Nephron progenitor cell (in vitro differentiated cells): ENCODE measurements at places on chromosomes 7 and 10.

- no peak for DNase-seq
These were observed 140.4 kb upstream of the NPY start for GRCh38 chr7:24143547-24143946.

DNA sequence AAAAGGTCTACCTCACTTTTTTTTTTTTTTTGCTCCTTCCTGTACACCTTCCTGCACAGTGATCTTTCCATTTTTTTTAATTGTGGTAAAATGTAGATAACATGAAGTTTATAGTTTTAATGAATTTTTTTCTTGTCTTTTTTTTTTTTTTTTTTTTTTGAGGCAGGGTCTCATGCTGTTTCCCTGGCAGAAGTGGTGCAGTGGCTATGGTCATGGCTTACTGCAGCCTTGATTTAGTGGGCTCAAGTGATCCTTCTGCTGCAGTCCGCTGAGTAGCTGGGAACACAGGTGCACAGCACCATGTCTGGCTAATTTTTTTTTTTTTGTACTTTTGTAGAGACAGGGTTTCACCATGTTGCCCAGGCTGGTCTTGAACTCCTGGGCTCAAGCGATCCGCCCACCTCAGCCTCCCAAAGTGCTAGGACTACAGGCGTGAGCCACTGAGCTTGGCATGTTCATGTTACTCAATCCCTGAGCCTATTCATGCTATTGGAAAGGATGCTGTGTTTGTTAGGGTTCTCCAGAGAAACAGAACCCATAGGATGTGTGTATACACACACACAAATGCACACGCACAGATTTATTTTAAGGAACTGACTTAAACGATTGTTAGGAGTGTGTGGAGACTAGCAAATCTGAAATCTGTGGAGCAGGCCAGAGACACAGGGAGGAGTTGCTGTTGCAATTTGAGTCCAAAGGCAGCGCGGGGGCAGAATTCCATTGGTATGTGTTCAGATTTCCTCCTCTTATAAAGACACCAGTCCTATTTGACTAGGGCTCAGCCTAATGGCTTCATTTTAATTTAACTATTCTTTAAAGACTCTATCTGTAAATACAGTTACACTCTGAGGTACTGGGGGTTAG, 29.1 kb downstream of the GALNT11 start:
- no peak for DNase-seq

DNA sequence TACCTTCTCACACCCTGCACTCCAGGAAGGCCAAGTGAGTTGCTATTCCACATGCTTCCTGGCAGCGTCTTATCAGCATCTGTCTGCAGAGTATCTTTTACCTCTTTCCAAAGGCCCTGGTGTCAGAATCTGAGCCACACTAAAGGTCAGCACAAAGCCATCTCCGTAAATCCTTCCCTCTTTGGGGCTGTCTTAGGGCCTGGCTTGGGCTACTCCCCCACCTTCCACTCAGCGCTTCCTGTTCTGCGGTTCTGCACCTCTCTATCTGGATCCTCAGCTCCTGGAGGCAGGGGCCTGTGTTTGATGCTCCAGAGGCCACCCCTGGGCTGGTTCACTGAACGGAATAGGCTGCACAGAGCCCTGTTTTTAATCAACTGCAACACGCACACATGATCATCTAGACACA, 334.8 kb upstream of the GALNT17 start:
- peak; percentile 30 for DNase-seq

DNA sequence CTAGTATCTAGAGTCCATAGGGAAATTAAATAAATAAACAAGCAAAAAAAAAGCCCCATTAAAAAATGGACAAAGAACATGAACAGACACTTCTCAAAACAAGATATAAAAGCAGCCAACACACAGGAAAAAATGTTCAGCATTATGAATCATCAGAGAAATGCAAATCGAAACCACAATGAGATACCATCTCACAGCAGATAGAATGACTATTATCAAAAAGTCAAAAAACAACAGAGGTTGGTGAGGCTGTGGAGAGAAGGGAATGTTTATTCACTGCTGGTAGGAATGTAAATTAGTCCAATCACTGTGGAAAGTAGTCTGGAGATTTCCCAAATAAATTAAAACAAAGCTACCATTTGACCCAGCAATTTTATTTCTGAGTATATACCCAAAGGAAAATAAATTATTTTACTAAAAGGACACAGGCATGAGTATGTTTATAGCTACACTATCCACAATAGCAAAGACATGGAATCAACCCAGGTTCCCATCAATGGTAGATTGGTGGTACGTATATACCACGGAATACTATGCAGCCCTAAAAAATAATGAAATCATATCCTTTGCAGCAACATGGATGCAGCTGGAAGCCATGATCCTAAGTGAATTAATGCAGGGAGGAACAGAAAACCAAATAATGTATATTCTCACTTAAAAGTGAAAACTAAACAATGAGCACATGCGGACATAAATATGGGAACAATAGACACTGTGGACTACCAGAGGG, 366.5 kb upstream of the SEMA3C start:
- DNase-seq, result no peak

DNA sequence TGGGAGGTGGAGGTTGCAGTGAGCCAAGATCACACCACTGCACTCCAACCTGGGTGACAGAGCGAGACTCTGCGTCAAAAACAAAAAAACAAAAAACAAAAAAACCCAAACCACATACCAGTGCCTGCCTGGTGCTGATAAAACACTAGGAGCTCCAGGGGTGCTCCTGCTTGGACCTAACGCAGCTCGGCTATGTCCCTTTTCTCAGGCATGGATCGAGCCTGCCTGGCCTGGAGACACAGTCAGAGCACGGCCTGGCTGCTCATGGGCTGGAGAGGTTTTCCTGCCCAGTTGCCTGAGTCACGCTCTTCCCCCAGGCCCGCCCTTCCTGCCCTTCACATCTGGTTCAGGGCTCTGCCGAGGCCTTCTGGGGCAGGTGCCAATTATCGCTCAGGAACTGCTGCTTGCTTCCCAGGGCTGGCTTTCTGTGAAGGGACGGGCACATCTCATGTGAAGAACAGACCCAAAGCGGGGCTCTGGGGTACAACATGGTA, 12.6 kb upstream of the NPFFR1 start:
- DNase-seq, result no peak

- DNase-seq, result no peak
These were observed 9.3 kb upstream of the ZNF438 start for GRCh38 chr10:31041011-31041410.

DNA sequence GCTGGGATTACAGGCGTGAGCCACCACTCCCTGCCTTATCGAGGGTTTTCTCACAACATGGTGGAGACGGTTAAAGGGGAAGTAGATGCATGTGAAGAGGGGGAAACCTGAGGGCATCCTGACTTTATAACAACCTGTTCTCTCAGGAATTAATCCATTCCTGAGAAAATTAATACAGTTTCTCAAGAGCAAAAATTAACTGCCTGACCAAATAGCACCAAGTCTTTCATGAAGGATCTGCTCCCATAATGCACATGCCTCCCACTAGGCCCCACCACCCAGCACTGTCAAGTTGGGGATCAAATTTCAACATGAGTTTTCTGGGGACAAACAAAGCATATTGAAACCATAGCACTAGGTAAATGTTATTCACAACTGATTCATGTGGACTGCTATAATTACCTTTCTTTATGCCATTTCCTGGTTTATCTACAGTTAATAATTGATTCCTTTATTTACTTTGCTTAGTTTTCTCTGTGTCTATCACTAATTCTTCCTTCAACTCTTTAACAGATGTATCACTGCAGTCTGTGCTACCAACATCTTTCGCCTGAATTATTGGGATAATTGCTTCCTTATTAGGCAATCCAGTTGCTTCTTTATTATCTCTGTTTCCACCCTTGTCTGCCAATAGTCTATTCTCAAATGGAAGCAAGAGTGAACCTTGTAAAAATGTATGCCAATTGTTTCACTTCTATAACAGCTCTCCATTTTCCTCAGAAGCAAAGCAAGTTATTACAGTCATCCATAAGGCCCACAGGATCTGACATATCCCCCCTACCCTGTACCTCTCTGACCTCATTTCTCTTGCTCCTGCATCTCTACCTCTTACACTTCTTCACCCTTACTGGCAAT, 12.9 kb upstream of the MICU1 start:
- no peak for DNase-seq

- DNase-seq, result no peak
These were observed 402.6 kb downstream of the AUTS2 start for GRCh38 chr7:70000737-70001348.

- DNase-seq, result peak; percentile 12
These were observed 134.2 kb downstream of the PTN start for GRCh38 chr7:137209151-137209817.

DNA sequence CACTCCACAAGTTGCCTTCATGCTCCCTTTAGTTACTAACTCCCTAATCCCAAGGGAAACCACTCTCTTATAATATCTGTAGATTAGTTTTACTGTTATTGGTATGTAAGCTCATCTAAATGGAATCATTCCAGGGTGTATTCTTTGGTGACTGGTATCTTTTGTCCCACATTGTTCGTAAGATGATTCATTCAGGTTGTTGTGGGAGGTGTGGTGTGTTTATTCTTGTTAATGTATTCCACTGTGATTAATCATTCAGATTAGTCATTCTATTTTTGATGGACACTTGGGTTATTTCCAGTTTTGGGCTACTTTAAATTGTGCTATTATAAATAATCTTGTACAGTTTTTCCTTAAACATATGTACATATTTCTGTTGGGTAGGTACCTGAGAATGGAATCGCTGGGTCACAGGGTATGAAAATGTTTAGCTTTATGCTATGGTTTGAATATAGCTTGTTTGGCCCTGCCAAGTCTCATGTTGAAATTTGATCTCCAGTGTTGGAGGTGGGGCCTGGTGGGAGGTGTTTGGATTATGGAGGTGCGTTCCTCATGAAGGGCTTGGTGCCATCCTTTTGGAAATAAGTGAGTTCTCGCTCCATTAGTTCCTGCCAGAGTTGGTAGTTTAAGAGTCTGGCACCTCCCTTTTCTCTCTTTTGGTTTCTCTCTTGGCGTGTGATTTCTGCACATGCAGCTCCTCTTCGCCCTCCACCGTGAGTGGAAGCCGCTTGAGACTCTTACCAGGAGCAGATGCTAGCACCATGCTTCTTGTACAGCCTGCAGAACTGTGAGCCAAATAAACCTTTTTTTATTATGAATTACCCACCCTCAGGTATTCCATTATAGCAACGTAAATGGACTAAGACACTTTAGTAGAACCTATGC, 13.8 kb downstream of the BTRC start:
- no peak for DNase-seq

DNA sequence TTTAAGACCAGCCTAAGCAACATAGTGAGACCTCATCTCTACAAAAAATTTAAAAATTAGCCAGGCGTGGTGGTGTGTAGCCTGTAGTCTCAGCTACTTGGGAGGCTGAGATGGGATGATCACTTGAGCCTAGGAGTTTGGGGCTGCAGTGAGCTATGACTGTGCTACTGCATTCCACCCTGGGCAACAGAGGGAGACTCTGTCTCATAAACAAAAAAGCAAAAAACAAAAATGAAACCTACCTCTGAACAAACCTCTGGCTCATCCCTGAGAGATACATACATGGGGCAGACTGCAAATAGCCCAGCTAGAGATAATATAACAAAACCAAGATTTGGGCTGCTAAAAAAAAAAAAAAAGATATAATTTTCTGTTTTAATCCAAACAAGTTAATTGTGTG, 19.5 kb downstream of the C10orf67 start:
- no peak for DNase-seq

GRCh38 chr10:84820120-84820519, 491.7 kb downstream of the CCSER2 start:
- DNase-seq, result no peak

DNA sequence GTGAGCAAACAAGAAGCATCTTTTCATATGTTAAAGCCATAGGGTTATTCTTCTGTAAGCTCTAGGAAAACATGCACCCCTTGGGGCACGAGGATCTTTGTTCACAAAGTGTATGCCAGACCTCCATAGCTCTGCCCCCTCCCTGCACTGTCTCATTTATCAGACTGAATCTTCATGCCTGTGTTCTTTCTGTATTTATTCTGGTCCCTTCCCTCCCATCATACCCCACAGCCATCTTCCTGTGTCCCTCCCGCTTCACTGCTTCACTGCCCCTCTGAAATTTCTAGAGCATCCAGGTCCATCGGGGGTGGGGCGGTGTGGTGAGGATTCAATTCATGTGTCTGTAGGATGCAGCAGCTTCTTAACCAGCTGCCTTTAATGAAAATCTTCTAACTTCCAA, 7.5 kb downstream of the EPHB6 start:
- DNase-seq, result peak; percentile 58

DNA sequence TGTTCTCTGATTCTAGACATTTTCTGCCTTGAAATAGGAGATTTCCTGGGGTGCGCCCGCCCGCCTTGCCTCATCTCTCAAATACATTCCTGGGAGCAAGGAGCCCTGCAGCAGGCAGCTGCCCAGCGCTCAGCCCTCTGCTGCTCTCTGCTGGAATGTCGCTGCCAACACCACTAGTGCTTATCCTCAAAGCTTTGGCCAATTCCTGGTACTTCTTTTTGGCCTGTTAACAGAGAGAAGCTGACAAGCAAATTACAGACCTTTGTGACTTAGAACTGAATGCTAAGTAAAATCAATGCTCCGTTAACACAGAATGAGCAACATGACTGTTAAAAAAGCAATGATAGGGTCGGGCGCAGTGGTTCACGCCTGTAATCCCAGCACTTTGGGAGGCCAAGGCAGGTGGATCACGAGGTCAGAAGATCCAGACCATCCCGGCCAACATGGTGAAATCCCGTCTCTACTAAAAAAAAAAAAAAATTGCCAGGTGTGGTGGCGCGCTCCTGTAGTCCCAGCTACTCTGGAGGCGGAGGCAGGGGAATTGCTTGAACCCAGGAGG, 41.9 kb upstream of the SYPL1 start:
- peak; percentile 84 for DNase-seq

- peak; percentile 6 for DNase-seq
These were observed 81.5 kb upstream of the GNAI1 start for GRCh38 chr7:80053124-80053523.

DNA sequence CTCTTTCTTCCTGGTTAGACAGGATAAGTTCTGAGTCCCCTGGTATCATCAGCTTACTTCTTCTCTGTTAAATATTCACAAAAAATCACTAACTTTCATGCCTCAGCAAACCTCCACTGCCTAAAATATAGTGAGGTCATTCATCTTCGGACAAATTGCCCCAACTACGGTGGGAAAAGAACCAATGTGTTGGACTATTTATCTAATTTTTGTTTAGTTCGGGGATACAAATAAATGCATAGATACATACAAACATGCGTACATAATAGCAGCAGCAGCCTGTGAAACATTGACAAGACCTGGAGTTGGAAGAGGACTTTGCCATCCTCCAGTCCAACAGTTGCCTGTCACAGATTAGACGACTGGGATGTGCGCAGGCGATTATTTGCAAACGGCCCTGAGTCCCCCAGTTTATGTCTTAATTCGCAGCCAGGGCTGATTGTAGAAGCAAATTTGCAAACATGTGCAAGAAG, 51.5 kb downstream of the EGFR start:
- no peak for DNase-seq

DNA sequence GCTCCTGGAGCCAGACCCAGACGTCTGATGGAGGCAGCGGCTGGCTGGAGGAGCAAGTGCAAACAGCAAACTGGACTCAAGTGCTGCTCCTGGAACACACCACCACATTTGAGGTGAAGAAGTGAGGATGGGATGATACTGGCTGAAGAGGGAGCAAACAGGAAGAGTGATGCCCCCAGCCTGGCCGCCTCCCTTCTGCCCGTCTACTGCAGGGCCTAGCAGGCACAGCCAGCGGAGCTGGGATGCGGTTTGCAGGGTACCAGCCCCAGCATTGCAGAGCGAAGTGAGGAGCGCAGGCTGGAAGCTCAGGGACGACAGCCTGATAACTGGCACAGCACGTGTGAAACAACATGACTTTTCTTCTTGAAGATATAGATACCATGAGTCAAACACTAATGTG, 111.8 kb upstream of the ZNF32 start:
- no peak for DNase-seq
